ENCODE measurements at places on chromosomes 13 and 19. TPM values are rescaled to one million over a fixed set of nuclear protein-coding genes. Genes with fewer than 3 reads are reported as not detected.

The ZNF491 gene
- 2.6 TPM for total RNA-seq

DNA sequence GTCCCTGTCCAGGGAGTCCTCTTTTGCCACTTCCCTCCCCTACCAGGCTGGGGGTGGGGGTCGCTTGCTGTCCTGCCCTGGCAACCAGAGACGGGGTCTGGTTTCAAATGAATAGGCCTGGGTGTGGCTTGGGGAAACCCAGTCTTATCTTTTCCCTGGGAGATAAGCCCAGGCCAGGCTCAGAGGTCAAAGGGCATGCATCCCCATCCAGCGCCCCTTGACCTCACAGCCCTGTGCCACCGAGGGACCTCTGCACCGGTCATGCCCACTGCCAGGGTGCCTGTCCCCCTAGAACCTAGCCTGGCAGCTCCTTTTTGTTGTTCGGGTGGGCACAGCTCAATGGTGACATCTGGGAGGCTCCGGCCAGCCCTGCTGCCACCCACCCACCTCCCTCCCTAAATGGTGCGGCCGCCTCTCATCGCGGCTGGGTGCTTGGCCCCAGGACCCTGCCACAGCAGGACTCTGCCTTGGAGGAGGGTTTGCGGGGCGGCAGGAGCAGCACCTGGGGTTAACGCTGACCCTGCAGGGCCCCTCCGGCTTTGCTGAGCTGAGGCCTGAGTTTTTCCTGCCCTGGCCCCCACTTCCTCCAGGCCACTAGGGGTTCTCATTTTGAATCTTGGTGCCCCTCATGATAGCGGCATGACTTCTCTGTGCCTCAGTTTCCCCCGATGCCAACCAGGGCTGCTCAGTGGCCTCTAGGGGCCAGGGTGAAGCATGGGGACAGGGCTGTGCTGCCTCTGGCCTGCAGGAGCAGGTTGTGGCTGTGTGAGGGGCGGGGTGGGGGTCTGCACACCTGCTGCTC is 2.9 kb upstream of the CERS1 start:
- no peak for DNase-seq

GRCh38 chr13:109273326-109273751 is 513.0 kb downstream of the IRS2 start:
- no peak for DNase-seq

GRCh38 chr19:21321134-21321533 is 8.1 kb downstream of the ZNF708 start:
- no peak for DNase-seq

The CD209 gene
- total RNA-seq = 10.0 TPM

DNA sequence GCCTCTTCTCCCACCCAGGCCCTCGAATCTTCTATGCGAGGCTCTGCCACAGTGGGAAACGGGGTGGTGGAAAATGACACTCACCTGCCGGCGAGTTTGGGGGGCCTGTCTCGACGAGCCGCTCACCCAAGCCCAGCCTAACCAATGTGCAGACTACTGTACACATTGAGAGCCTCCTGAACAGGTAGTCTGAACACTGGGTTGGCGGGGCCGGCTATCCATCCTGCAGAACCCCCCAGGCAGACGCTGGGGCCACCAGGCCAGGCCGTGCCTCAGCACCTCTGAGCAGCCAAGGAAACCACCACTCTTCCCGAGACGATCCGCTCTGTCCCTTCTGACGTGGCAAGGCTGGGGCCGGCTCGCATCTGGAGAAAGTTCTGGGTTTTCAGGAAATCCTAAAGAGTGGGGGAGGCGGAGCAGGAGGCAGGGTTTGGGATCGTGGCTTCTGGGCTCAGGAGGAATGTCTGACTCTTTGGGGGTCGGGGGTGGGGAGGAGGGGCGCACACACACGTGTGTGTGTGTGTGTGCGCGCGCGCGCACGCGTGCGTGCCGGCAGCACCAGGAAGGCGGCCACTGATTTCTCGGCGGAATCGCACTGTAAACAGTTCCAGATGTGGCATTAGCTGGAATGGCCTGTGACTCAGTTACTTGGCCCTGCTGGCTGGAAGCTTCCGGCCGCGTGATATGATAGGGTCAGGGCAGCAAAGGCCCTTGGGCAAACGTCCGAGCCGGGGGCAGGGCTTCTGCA is 18.5 kb downstream of the TMED1 start:
- DNase-seq = peak; percentile 69

- peak; percentile 91 for DNase-seq
Observed at GRCh38 chr13:114132419-114133121, at the start of gene RASA3. Gene RASA3, minus strand, starts transcription at chr13:114132623. Its CDS starts 134 bp downstream, at chr13:114132489.

- DNase-seq = no peak
Observed at GRCh38 chr19:33174186-33174585, 19.9 kb upstream of the LRP3 start.

The CARS2 gene
- 54.5 TPM for total RNA-seq

- peak; percentile 75 for DNase-seq
Observed at GRCh38 chr19:18203408-18203862, 407 bp downstream of the RAB3A start.

DNA sequence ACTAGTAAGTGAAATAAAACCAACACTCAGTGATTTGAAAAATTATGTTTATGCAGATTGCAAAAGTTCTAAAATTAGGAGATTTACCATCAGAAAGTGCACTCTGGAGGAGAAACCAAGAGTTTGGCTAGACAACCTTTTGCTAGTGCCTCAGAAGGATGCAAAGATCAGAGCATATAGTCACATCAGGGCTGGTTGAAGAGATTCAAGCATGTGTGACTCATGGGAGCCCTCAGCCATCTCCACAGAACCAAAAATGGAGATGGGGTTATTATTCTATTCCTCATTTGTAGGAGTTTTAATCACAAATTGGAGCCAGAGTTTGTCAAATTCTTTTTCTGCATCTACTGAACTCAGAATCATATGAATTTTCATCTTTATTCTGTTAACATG is 32.9 kb upstream of the OXGR1 start:
- no peak for DNase-seq

GRCh38 chr19:9427941-9428340 is 7.4 kb downstream of the ZNF266 start:
- no peak for DNase-seq

The GZMM gene
- 0.37 TPM for total RNA-seq

The SPTBN4 gene
- total RNA-seq = 4.8 TPM

The COL4A1 gene
- 119 TPM for total RNA-seq

Measured in left ventricle myocardium superior (tissue), 1 donor.